ENCODE measurements at places on chromosomes 4 and X.

- DNase-seq, result no peak
Measured at GRCh38 chrX:137413190-137413589, 152.7 kb upstream of the ZIC3 start.

GRCh38 chrX:24444645-24445044, 20.4 kb upstream of the PDK3 start:
- no peak for DNase-seq

DNA sequence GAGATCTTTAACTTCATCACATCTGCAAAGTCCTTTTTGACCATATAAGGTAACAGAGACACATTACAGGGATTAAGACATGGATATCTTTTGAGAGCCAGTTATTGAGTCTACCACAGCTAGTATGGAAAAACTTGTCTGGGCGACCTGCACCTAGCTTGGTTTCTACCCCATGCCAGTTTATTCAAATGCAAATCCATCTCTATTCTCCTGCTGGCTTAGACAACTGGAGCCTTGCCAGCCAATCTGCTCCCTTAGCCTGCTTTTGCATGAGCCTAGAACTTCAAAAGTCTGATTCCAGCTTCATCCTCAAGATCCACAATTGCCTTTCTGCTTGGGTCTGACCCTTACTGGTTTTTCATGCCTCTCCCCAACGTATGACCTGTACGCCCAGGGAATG, 212.0 kb upstream of the AFF2 start:
- DNase-seq, result no peak

- DNase-seq, result no peak
Measured at GRCh38 chr4:682490-683172, 6.3 kb downstream of the SLC49A3 start.

GRCh38 chr4:165877286-165877685, 4.2 kb downstream of the TLL1 start:
- DNase-seq, result no peak

DNA sequence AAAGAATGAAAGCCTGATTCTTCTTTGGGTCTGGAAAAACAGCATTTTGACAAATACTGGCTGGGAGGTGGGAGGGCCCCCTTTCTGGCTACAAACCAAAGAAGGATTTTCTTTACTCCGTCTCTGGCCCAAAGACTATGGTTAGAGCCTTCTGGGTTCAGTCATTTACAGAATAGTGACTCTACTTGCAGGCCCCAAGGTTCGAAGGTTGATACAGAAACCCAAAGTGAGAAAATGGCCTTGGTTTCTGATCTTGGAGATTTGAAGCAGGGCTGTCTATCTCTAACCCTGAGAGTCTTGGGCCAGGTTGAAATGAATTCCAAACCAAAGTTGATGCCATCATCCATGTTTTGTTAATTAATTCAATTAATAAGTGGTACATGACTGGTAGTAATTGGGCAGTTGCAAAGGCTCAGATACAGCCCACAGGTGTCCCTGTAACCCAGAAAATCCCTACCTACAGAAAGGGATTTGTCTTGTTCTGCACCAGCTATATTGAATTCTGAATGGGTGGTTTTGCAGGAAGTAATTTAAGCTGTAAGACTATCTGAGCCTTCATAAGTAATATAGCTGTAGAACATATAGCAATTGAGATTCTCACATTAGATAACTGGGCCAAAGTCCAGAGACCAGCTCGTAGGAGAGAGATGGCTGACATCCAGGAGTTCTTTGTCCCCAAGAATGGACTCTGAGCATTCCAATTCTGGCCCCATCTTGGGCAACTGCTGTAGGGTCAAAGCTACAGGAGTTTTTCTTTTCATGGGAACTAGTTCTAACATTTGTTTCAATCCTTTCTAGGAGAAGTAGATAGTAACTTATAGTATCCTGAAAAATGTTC, 34.5 kb downstream of the CHRNA9 start:
- DNase-seq, result no peak

DNA sequence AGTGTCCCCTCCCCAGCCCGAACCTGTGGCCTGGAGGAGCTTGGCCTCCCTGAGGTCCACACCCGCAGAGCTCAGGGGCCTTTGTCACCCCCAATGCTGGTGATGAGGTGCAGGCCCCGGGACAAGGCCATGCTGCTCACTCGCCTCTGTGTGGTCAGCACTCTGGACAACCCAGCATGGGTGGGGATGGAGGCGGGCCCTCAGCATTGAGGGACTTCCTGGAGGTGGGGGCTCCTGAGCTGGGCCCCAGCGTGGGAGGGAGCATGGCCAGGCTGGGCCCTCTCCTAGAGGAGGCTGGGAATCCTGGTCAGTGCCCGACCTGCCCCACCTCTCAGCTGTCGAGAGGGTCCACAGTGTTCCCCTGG, 30.6 kb downstream of the TACC3 start:
- DNase-seq, result no peak

GRCh38 chrX:39576041-39576872, 521.5 kb downstream of the BCOR start:
- DNase-seq, result no peak

GRCh38 chr4:11603591-11604194, 175.0 kb upstream of the HS3ST1 start:
- no peak for DNase-seq

GRCh38 chr4:175431694-175432093, 380.4 kb downstream of the GPM6A start:
- no peak for DNase-seq

- no peak for DNase-seq
Measured at GRCh38 chr4:153537493-153537960, 71.4 kb downstream of the TMEM131L start.

DNA sequence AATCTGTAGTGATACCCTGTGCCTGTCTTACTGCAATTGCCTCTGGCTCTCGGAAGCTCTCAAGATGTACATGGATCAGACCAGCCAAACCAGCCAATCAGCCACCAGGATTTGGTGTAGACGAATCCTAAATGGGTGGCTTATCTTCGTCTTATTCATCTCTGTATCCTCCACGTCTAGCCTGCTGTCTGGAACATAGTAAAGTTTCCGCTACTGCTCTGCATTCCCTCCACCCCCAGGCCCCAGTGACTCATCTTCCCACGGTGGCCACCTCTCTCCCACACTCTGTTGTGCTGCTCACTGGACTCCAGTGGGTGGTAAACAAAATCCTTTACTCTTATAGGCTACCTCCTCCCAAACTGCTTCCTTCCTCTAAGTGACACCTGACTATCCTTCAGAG, 37.8 kb downstream of the SEPTIN6 start:
- peak; percentile 40 for DNase-seq

DNA sequence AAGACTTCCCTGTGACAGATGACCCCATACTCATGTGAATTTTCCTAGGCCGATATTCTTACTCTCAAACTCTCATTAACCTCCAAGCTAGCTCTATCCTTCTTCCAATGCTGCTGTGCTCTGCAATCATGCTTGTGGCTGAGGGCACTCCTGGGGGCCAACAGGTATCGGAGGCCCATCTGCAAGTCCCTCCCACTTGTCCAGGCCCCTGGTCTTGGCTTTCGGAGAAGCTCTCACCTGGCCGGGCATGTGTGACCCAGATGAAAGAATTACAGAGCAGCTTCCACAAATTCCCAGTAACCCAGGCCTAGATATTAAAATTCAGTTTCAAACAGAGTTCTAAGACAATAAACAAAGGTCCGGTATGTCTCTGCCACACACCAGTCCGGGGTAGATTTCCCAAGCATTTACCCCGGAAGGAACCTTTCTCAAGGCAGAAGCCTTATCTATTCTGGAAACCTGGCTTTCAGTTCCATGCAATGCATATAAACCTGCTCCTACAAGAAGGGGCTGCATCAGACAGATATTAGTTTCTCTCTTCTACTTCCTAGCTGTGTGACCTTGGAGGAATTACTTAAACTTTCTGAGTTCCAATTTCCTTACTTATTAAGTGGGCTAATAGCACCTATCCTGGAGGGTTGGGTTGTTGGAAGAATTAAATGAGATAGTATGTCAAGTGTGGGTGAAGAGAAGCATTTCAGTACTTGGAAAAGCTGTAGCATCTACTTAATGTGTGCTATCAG, 270.8 kb downstream of the PTTG2 start:
- DNase-seq, result no peak

GRCh38 chr4:131044368-131044767, 1948.4 kb downstream of the C4orf33 start:
- no peak for DNase-seq

GRCh38 chr4:78068481-78068880, 11.4 kb downstream of the FRAS1 start:
- DNase-seq, result no peak
